ENCODE measurements at places on chromosomes 4 and X. TPM values are rescaled to one million over a fixed set of nuclear protein-coding genes. Genes with fewer than 3 reads are reported as not detected.
A peak's percentile ranks its signal among the peaks of the same experiment; 100 is the strongest.

- H3K27me3 ChIP-seq: peaks cover 44% of the 10 kb centered on the region
- H3K36me3 ChIP-seq: no peaks in the 10 kb centered on the region
Measured at GRCh38 chrX:13815664-13816063, 1.2 kb downstream of the GPM6B start.

DNA sequence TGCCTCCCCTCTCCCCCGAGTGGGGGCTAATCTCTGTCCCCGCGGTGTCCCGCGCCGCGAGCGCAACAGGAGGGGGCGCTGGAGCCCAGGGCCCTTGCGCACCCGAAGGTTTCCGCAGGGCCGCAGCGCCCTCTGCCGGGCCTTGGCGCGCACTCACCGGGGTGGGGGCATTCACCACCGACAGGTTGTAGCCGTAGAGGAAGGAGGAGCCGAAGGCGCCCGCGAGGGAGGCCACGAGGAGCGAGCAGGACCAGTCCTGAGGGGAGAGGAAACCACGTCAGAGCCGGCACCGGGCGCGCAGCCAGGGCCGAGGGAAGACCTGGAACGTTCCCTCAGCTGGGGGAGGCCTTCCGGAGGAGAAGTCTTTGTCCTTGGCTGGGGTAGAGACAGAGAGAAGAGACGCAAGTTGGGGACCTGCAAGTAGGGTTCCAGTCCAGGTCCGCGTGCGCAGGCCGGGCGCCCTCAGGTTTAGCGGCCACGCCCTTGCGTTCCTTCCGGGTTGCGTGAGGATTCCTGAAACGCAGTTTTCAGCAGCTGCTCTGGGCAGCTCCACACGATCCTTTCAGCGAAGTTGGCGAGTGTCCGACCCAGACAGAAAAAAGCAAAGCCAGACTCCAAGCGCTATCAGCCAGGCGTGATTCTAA lies 2.4 kb downstream of the SLC2A9 start:
- peak overlapping the region; percentile 33 for H3K4me3 ChIP-seq
- no peaks in the 10 kb centered on the region for H3K36me3 ChIP-seq
- H3K4me1 ChIP-seq: no peaks in the 10 kb centered on the region
- no peak overlapping the region for H3K27ac ChIP-seq
- H3K27me3 ChIP-seq: no peaks in the 10 kb centered on the region
- DNase-seq: peak; percentile 68

- H3K27ac ChIP-seq: peak overlapping the region; percentile 41
- H3K27me3 ChIP-seq: no peaks in the 10 kb centered on the region
- H3K4me1 ChIP-seq: peaks cover 5% of the 10 kb centered on the region
- H3K4me3 ChIP-seq: no peak overlapping the region
Measured at GRCh38 chr4:11720292-11720691, 291.6 kb upstream of the HS3ST1 start.

- DNase-seq: peak; percentile 44
- peaks cover 9% of the 10 kb centered on the region for H3K4me1 ChIP-seq
- no peaks in the 10 kb centered on the region for H3K36me3 ChIP-seq
- no peak overlapping the region for H3K4me3 ChIP-seq
- H3K27ac ChIP-seq: no peak overlapping the region
- no peaks in the 10 kb centered on the region for H3K27me3 ChIP-seq
Measured at GRCh38 chrX:116417214-116417613, 19.2 kb upstream of the SLC6A14 start.

DNA sequence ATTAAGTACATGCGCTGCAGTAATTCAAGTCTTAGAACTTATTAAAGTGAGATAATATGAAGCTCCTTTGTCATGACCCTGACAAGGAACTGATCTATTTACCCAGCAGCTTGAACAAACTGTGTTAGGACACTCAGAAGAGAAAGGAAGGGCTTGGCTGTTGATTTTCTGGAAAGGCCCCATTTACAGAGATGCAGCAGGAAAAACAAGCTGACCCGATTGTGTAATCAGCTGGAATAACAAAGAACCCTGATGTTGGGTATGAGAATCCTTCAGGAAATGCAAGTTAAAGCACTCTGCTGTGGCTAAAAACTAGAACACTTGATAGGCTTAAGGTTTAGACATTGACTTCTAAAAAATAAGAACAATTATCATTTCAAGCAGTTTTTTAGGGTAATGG lies 64.8 kb downstream of the TBC1D9 start:
- no peak for DNase-seq
- H3K27me3 ChIP-seq: no peaks in the 10 kb centered on the region
- H3K27ac ChIP-seq: no peak overlapping the region
- 0 out of 2 replicates have a peak, but pooled peaks cover 4% of the 10 kb centered on the region for H3K36me3 ChIP-seq
- peaks cover 13% of the 10 kb centered on the region for H3K4me1 ChIP-seq
- H3K4me3 ChIP-seq: no peak overlapping the region

The XAGE1B gene
- not detected for total RNA-seq

All from PC-9 (cell line).